ENCODE measurements at places on chromosomes 6 and 20.

DNA sequence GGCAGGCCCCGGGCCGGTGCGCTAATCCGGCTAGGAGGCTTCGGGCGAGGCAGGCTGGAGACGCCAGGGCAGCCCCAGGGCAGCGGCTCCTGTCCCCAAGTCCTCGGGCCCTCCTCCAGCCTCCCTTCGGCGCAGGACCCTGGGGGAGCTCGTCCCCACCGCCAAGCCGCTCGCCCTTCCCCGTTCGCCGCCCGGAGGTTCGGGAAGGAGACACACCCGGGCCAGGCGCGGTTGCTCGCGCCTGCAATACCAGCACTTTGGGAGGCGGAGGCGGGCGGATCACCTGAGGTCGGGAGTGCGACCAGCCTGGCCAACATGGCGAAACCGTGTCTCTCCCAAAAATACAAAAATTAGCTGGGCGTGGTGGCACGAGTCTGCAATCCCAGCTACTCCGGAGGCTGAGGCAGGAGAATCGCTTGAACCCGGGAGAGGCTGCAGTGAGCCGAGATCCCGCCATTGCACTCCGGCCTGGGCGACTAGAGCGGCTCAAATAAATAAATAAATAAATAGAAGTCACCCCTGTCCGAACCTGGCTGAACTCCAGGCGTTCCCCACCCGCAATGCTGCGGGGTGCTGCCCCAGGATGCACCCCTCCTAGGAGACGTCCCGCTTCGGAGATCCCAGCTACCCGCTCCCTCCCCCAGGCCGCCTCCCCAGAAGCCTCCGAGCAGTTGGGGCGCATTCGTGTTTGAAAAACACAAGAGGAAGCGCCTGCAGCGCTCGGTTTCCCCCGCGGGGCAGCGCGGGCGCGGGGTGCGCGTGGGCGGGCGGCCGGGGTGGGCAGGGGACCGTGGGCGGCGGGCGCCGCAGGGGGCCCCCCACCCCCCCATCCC is 27.5 kb downstream of the SERPINB9 start:
- no peak for DNase-seq

GRCh38 chr6:155106456-155107115 is 111.5 kb downstream of the TIAM2 start:
- no peak for DNase-seq

GRCh38 chr6:5724911-5725310 is 281.8 kb downstream of the NRN1 start:
- no peak for DNase-seq

DNA sequence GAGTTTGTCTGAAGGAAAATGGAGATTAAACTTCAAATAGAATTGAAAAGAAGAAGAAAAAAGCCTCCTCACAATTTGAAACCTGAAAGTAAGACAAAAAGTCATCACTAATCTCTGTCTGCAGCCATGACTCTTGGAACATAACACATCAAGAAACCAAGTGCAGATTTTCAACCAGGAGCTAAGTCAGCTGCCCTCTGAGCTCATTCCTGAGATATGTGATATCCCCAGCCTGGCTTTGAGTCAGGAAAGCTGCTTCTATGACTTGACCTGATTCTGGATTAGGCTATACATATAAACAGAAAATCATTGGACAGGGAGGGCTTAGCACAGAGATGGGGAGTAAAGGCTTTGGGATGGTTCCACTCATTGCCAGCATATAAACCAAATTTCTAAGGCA is 891.4 kb downstream of the TFAP2A start:
- peak; percentile 30 for DNase-seq

GRCh38 chr6:119237177-119237715 is 112.3 kb downstream of the MAN1A1 start:
- no peak for DNase-seq

DNA sequence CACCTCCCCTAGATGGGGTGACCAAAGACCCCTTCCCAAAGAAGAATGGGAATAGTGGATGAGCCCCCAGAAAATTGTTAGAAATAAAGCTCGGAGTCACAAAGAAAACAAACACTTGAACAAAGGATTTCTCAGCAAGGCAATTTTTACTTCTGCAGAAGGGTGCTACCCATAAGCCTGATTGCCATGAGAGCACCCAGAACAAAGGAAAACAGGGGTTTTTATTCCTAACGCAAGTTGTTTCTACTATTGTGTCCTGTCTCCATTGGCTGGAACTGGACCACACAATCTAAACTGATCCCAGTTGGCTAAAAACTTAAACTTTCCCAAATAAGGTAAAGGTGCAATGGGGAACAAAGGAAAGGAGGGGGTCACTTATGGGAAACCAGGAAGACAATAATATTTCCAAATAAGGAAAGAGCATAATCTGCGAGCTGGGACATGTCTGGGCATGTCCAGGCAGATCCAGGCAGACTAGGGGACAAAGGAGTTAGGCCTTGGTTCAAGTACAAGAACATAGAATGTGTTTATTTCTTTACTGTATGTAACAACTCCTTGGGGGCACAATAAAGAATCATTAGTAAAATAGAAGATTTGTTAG is 20.0 kb downstream of the HLA-B start:
- no peak for DNase-seq

- no peak for DNase-seq
These were observed 282.1 kb upstream of the BMP2 start for GRCh38 chr20:6485351-6485750.

- DNase-seq = no peak
These were observed 1.5 kb downstream of the PPP1R14C start for GRCh38 chr6:150144294-150144868.

- DNase-seq = no peak
These were observed 19.7 kb downstream of the RAB44 start for GRCh38 chr6:36717231-36717825.

- no peak for DNase-seq
These were observed 298.4 kb upstream of the PRDM1 start for GRCh38 chr6:105787747-105788146.

GRCh38 chr6:20853828-20854227 is 319.6 kb downstream of the CDKAL1 start:
- DNase-seq = no peak

- DNase-seq = no peak
These were observed 245.2 kb downstream of the ADGRB3 start for GRCh38 chr6:68880050-68880813.

DNA sequence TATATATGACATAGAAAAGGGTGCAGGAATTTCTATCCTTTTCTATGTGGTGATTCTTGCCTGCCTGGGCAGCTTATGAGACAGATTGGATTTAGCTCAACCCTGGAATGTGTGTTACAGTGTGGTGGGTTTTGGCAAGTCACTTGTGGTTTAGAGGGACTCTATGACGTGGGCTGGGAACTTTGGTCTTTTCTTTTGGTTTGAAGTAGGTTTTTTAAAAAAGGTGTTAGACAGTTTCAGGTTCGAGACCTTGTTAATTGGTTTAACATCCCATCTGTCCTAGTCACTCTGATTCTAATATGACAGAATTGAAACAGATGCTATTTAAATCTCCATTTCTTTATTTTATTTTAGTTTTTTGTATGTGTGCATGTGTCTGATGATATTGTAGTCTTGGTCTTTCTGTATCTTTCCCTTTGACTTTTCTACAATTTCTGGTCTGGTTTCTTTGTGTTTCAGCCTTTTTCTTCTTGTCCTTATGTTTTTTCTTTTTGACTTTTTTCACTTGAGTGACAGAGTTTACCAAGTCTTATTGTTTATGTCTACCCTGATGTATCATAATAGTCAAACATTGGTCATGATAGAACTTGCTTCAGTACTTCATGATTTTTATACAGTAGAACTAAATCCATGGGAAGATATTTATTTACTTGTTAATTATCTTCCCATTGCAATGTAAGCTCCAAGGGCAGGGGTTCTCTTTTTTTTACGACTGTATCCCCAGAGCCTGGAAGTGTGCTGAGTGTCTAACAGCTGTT is 174.3 kb downstream of the CDKAL1 start:
- DNase-seq = no peak
